Activated CD8-positive, alpha-beta T cell treated with anti-CD3 and anti-CD28 coated beads, Interleukin-2, amount 10 ng/mL, durations not matched to agents 7 days and 5 days (primary cell): ENCODE measurements at places on chromosomes 4 and X. TPM values are rescaled to one million over a fixed set of nuclear protein-coding genes. Genes with fewer than 3 reads are reported as not detected.

DMRTC1B gene
- total RNA-seq: not detected

SPANXD gene
- total RNA-seq: not detected

DNA sequence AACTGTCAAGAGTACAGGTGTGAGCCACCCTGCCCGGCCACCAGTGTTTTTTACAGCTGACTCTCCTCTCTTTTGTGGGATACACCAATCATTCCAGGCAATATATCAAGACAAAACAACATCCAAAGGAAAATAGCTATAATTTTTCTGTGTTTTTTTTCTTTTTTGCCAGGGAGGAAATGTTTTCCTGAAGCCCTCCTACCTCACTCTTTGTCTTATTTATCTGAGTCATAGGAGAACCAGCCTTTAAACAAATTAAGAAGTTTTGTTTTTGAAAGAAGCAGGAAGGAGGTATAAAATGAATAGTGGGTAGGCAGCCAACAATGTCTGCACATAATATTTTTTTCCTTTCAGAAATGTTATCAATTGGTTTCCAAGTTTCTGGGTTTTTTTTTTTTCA, 493.9 kb downstream of the CCSER1 start:
- no peak for DNase-seq

CTAG2 gene
- not detected for total RNA-seq

- no peak for DNase-seq
Measured at GRCh38 chrX:145292218-145292617, 44.9 kb downstream of the SPANXN1 start.
